ENCODE measurements at places on chromosomes 7 and 10.
A peak's percentile ranks its signal among the peaks of the same experiment; 100 is the strongest.

DNA sequence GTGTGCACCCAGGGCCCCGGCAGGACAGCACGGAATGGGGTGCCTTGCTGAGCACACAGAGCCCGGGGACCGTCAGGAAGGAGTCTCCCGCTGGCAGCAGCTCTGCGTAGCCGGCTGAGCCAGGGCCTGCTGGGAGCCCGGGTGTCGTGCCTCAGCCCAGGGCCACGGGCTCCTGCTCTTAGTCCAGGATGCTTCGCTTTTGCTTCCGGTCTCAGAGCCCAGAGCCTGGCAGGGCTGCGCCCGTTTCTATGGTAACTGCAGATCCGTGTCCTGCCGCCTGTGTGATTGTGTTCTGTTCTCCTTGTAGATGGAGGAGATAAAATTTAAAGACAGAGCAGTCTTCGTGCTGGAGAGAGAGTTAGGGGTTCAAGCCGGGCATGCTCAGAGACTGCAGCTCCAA lies 53.7 kb upstream of the DPYSL4 start:
- peak; percentile 15 for DNase-seq

GRCh38 chr10:120459185-120459584 lies 2.2 kb downstream of the PLPP4 start:
- no peak for DNase-seq

DNA sequence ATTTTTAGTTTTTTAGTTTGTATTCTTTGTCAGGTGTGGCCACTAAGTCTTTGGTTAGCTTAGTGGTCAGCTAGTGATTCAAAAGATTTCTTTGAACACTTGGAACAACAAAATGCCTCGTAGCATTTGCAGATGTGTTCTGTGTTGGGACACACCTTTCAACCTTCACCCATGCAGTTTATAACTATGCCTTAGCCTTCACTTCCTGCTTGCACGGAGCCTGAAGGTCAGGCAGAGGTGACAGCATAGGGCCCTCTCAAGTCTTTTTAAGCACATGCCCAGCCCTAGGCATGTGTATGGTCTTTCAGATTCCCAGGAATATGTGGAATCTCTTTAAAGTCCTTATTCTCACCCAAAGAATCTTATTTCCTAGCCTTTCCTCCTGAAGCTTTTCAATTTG lies 17.6 kb downstream of the PLAC9 start:
- DNase-seq, result no peak

DNA sequence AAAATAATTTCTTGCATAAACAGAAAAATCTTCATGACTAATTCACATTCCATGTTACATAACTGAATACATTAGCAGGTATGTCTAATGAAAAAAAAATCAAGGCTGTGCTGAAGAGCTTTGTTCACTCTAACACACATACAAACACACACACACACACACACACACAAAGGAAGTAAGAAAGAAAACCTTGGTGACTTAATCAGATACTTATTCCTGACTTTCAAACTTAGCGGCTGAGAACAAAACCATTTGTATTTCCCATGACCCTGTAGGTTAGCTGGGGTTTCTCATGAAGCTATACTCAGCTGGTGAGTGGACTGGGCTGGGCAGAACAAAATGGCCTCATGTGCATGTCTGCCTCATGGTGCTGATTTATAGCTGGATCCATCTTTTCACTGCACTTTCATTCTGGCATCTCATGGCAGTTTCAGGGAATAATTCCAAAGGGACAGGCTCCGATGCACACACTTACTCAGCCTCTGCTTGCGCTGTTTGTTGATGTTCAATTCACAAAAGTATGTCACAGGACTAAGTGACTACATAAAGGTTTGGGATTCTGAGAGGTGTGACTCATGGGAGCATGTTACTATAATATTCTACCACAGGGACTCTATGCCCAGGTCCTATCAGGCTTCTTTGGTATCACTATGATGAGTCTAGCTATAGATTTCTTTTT lies 161.2 kb downstream of the PCLO start:
- DNase-seq, result no peak

- DNase-seq, result no peak
These were observed 19.4 kb upstream of the EPHB6 start for GRCh38 chr7:142835487-142835886.

GRCh38 chr7:108825581-108825909 lies 255.9 kb downstream of the DNAJB9 start:
- DNase-seq, result no peak

- peak; percentile 32 for DNase-seq
These were observed 314.8 kb downstream of the POM121L12 start for GRCh38 chr7:53350241-53350640.

GRCh38 chr7:130721486-130722277 lies 12.3 kb downstream of the KLF14 start:
- peak; percentile 81 for DNase-seq

DNA sequence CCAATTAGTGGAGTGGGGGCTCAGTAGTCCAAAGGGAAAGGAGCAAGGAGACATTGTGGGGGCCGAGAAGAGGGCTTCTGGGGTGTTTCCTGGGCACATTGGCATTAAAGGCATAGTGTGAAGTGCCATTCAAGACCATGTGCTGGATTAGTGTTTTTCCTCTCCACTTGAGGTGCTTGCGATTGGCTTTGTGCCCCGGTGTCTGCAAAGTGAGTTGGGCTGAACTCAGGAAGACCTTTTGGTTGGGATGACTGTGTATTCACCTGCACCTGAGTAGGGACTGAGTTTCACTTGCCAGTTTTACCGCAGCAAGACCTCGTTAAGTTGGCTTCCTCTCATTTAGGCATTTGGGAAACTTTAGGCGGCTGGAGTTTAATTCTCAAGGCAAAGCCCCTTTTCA lies 73.0 kb downstream of the TCF7L2 start:
- DNase-seq, result no peak

DNA sequence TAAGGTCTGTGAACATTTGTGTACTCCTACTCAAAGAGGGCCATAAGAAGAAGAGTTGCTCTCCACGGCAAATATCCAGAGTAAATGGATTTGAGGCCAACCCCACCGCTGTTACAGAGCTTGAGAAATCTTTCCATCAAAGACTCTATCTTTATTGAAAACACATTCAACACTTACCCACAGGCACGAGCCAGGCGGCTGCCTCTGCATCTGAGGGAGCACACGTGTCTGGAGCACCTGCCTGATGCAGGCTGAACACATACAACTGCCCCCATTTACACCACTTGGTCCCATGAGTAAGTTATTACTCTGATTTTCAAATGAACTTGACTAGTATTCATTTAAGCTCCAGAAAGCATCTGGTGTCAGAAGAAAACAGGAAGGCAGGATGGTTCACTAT lies 38.7 kb downstream of the HBP1 start:
- no peak for DNase-seq

- no peak for DNase-seq
These were observed 146.3 kb downstream of the MDFIC start for GRCh38 chr7:115068220-115068619.

- DNase-seq, result no peak
These were observed 70.5 kb downstream of the RNLS start for GRCh38 chr10:88512599-88512998.

DNA sequence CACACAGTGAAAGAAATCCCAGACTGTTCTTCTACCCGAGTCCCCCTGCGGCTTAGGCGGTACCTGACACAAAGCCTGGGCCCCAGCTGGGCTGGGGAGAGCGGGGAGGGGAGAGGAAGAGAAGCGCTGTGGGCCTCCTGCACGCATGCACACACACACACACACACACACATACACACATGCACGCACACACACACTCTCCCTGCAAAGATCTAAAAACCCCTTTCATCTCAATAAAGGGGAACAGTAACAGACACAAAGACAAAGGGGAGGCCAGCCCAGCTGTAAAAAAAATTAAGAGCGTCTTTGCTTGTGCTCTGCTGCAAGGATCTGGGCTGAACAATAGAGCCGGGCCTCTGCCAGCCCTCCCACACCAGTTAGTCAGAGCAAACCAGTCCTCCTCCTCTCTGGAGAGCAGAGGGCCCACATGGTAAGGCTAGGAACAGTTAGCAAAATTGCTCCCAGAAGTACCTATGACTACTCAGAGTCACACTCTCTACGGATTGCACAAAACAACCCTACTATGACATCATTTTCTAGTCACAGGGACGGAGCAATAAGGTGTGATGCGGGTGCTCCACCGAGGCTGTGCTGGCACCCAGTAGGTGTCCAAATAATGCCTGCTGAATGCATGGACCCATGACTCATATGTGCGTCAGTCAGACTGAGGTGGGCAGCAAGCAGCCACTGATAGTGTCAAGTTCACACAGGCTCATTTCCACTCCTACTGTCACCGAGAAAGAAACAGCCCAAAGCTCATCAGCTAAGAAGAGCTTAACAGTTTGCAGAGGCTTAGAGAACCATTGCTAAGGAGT lies 9.2 kb downstream of the ITPRIP start:
- DNase-seq, result peak; percentile 61

GRCh38 chr7:9671979-9672917 lies 1238.8 kb downstream of the NXPH1 start:
- DNase-seq, result no peak

GRCh38 chr10:90328459-90328858 lies 529.4 kb downstream of the HTR7 start:
- no peak for DNase-seq

- no peak for DNase-seq
These were observed 127.2 kb downstream of the CFAP58 start for GRCh38 chr10:104480797-104481196.

GRCh38 chr7:118949031-118949430 lies 724.5 kb downstream of the ANKRD7 start:
- DNase-seq, result no peak

- DNase-seq, result peak; percentile 59
These were observed 17.8 kb upstream of the CH25H start for GRCh38 chr10:89224739-89225443.

- no peak for DNase-seq
These were observed 291.2 kb downstream of the AUTS2 start for GRCh38 chr7:69889338-69889975.

- DNase-seq, result no peak
These were observed 3.1 kb upstream of the ST7 start for GRCh38 chr7:116949941-116950801.

DNA sequence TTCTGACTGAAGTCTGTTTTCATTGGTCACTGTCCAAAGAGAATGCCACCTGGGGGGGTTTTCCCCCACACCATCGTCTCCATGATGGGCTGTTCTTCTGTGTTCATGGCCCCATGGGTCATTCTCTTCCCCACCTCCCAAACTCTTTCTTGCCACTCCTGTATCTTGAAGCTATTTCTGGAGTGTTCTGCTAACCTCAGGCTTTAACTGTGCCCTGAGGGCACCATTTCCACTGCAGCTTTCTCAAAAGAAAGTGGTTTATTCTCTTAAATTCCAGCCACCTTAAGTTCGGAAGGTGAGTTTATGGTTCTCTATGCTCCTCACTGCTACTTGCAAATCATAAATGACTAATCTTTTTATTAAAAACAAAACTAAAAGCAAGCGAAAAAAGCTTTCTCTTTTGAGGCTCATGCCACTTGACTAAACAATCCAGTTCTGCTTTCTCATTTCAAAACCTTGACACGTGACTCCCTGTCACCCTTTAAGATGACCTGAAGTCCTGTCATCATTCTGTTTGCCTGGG lies 7.4 kb upstream of the APBB1IP start:
- DNase-seq, result no peak

GRCh38 chr7:139645572-139646523 lies 122.4 kb downstream of the CLEC2L start:
- DNase-seq, result peak; percentile 78

DNA sequence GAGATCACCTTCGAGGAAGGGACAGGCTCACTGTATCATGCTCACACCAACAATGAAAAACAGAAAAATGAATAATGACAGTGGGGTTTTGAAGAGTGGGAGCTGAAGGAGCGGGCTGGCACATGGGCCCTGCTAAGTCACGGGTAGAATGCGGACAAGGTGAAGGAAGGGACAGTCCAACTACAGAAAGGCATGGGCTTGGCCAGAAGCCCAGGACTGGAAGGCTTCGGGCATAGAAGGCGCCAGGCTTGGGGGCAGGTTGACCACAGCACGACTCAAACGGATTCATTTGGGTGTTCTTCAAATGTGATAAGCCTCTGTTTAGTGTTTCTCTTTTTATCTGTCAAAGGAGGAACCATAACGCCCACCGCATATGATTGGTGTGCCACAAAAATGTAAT lies 509.5 kb downstream of the CCSER2 start:
- peak; percentile 83 for DNase-seq

- DNase-seq, result no peak
These were observed 44.6 kb downstream of the INSIG1 start for GRCh38 chr7:155342313-155342712.

DNA sequence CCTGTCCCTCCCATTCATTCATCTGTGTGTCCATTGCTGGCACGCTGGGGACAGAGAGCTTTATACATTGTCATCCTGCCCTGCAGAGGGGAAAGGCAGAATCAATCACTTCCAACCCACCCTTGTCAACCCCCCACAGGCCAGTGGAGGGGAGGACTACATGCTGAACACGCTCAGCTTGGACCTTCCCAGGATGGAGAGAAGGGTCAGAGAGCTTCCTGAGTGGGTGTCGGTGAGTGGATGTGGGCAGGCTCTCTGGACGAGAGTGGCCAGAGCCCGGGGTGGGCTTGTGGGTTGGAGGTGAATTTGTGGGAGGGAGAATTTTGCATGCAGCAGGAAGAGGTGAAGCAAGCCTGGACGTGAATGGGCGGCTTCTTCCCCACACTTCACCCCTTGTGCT lies 93.9 kb downstream of the DNAJB6 start:
- peak; percentile 13 for DNase-seq

GRCh38 chr7:38905056-38905759 lies 3.8 kb downstream of the VPS41 start:
- DNase-seq, result no peak

GRCh38 chr7:87127019-87127418 lies 25.2 kb upstream of the DMTF1 start:
- no peak for DNase-seq

- DNase-seq, result no peak
These were observed 46.4 kb upstream of the NXPH1 start for GRCh38 chr7:8386926-8387550.

- no peak for DNase-seq
These were observed 29.2 kb downstream of the COPG2 start for GRCh38 chr7:130639388-130639787.

DNA sequence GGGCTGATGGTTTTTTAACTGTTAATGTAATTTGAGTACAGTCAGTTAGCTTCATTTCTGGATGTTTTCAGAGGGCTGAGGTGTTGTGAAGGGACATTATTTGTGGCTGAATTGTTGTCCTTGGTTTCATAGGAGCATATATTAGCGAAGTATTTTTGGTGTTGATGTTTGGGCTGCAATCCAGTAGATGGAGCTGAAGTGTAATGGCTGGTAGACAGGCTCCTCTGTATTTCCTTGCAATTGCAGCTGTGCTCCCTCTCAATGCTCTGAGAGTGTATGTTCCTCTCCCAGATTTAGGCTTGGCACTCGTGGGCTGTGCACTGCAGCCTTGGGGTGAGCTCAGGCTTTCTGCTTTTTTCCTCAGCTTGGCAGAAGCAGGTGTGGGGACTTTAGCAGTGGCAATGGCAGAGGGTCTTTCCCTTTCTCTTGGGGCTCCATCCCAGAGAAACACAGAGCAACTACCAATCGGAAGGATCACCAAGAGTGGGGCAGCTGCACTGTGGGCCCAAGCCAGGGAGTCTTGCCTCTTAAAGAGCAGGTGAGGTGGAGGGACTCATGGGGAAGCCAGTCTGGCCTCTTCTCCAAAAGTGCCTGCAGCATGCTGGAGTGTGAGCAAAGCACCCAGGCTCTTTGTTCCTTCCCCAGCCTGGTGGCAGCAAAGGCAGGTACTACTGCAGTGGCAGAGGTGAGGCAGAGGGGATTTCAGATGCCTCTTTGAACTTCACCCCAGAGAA lies 544.4 kb downstream of the SH2D4B start:
- DNase-seq, result no peak

GRCh38 chr10:67663449-67664087 lies 32.4 kb downstream of the CTNNA3 start:
- peak; percentile 25 for DNase-seq
